ENCODE measurements at places on chromosomes 13 and 19. TPM values are rescaled to one million over a fixed set of nuclear protein-coding genes. Genes with fewer than 3 reads are reported as not detected.

DNA sequence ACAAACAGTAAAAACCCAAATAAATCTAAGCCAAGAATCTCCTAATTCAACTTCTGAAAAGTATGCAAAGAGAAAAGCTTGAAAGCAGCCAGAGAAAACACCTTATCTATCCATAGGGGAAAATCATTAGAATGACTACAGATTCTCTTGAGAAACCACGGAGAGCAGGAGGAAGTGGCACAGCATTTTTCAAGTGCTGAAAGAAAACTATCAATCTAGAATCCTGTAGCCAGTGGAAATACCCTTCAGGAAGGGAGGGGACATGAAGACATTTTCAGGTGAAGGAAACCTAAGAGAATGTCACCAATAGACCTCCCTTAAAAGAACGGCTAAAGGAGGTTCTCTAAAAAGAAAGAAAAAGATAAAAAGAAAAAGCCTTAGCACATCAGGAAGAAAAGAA, 66.2 kb upstream of the XPO4 start:
- peaks cover 17% of the 10 kb centered on the region for H3K4me1 ChIP-seq
- DNase-seq: no peak
- H3K36me3 ChIP-seq: peaks cover 13% of the 10 kb centered on the region
- peaks cover 10% of the 10 kb centered on the region for H3K27me3 ChIP-seq

DNA sequence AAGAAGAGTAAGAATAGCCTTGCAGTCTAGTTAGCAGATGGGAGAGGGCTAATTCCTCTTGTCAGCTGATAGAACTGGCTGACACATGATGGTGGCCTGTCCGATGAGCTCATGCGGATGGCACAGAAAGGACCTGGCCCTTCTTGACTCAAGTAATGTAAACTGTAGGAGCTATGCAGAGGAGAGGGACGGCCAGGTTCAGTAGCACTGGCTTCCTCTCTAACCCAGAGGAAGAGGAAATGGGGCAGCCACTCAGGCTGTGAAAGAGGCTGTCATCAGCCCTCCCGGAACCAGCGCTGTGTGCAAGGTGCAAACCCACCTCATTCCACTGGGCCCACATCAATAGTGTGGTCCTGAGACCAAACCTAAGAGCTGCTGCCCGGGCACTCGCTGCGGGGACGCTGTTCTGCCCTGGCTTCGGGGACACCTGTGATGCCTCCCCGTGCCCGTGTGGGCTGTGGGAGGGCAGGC, 30.8 kb upstream of the USE1 start:
- H3K27ac ChIP-seq: peak overlapping the region; percentile 21
- H3K36me3 ChIP-seq: peaks cover 6% of the 10 kb centered on the region
- DNase-seq: no peak
- peaks cover 3% of the 10 kb centered on the region for H3K27me3 ChIP-seq

GRCh38 chr19:51501594-51502263, at the start of gene SIGLEC12:
SIGLEC12 (minus strand) TSS chr19:51501800; CDS start chr19:51501733, 67 bp downstream.
- no peak within 1 kb of the TSS for H3K4me3 ChIP-seq
- DNase-seq: no peak
- peaks cover 3% of the 10 kb centered on the region for H3K27me3 ChIP-seq
- H3K4me1 ChIP-seq: no peaks in the 10 kb centered on the region
- no peak within 1 kb of the TSS for H3K27ac ChIP-seq

DNA sequence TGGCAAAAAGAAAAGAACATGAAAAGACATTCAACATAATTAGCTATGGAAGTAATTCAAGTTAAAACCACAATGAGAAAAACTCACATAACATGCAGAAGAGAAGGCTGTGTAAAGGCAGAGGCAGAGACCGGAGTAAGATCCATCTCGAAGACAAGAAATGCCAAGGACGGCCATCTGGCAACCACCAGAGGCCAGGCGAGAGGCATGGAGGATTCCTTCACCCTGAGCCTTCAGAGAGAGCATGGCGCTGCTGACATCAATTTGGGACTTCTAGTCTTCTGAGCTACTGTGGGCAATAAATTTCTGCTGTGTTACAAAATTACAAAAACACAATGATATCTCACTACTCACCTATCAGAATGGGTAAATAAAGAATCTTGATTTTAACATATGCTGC, 381.0 kb downstream of the TSHZ3 start:
- H3K4me1 ChIP-seq: no peaks in the 10 kb centered on the region
- H3K36me3 ChIP-seq: no peaks in the 10 kb centered on the region
- no peak for DNase-seq
- H3K27ac ChIP-seq: no peak overlapping the region

PLA2G4C gene
- 4.4 TPM for total RNA-seq

KLHL1 gene
- total RNA-seq: not detected

LILRB1 gene
- total RNA-seq: not detected

INSL3 gene
- not detected for total RNA-seq

Measured in HFFc6 (cell line).